Gastroesophageal sphincter (tissue), 4 donors: ENCODE measurements at places on chromosomes 12 and 14.

DNA sequence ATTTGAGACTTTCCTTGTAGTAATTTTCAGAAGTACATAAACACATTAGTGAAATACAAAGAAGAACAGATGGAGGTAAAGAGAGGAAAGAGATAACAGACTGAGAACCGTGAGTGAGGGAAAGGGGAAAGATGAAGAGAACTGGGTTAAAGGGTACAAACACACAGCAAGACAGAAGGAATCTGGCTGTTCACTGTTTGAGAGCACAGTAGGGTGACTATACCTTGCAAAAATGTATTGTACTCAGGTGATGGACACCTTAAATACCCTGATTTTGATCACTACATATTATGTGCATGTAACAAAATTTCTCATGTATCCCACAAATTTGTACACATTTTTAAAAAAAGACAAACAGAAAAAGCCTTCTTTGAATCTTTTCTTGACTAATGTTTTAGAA lies 2.7 kb upstream of the TRHDE start:
- ATAC-seq: no peak

GRCh38 chr12:30970559-30971197 lies 44.1 kb downstream of the TSPAN11 start:
- peak; percentile 13 for ATAC-seq

DNA sequence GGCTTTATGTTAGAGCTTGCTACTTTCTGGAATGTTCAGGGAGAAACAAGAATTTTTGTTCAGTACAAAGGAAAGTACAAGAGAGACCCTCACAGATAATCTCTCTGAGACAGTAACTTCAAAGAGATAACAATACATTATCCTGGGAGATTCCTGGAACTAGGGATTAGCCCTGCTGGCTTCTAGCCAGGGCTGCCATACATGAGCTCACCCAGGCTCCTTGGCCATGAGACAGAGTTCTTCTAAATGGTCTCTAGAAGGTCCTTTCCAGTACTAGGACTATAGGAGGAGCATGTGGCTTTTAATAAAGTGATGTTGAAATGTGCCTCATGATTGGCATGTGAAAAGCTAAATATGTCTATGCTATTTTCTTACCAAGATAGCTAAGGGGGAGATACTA lies 342.5 kb downstream of the EMP1 start:
- no peak for ATAC-seq

GRCh38 chr12:57276935-57277563 lies 26.1 kb upstream of the STAC3 start:
- ATAC-seq: no peak

GRCh38 chr14:59964251-59965007 lies 44.5 kb downstream of the LRRC9 start:
- ATAC-seq: no peak

DNA sequence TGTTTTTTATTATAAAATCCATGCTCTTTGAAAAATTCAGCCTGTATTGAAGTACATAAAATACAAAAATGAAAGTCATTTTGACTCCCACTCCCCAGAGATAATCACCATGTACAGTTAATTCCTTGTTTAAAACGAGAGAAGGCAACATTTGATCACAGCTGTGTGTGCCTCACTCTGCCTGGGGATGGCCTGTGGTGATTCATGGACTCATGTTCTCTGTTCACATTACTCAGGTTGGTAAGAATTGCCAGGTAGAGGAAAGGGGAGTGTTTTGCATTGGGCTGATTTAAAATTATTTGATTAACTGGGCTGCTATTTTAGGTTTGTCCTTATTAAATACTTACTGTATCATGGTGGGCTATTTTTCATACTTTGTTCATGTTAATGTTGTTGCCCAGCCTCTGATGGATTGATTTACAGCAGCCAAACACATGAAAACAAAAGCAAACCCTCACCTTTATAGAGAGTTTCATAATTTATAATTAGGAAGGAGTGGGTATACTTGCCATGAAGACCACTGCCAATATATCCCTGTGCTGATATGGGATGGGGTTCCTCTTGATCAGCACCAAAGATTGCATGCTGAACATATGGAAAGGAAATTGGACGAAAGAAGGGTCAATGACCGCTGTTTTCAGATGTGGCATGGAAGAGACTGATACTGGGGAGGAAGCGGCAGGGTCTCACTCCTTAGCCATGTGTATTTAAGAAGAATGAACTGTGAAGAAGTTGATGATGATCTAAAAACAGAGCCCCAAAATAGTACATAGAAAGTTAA lies 3.0 kb downstream of the ZBTB1 start:
- no peak for ATAC-seq

DNA sequence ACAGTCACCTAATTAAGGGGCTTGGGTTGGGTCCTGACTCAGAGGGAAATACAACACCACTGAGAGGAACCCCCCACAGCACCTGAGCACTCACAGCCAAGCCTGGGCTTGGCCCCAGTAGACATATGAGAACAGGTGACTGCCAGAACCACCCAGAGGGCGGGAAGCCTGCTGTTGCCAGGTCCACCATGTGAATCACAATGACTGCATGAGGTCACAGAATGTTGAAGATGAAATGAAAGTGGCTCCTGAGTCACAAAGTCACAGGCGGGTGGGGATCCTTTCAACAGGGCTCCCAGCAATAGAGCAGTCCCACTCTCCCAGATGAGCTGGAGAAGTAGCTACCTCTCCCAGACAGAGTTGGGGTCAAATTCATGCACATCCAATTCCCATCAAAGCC lies at the start of gene LRRC74A:
LRRC74A (plus strand) TSS at position 287 of the 400 bp plus-strand sequence. CDS start 290 bp downstream, outside the sequence.
- no peak for ATAC-seq

DNA sequence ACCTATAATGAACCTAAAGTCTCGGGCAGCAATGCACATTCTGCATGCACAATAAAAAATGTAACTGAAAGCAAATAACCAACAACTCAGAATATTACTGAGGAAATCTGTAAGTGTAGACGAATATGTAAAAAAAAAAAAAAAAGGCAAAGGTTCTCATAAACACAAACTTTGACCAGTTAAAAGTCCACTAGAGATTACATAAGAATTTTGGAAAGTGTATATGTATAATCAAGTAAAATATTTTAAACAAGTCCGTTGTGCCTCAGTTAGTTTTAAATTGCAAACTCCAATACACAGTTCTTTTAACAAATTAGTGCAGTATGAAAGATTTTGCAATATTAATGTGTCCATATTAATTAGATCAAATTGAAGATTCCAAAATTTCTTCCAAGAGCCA lies 35.3 kb upstream of the PAPOLA start:
- ATAC-seq: no peak

DNA sequence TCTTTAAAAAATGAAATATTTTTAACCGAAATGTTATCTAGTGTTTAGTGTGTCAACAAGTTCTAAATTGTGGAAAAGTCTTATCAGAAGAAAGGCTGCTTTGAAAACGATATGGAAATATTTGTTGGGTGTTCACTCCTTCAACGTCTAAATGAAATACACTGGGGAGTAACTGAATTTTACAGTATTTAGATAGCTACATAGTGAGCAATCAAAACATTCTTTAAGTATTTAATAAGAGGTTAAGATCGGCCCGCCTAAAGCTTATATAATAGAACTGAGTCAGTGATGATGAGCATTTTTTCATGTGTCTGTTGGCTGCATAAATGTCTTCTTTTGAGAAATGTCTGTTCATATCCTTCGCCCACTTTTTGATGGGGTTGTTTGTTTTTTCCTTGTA lies 228.3 kb downstream of the RAD51B start:
- no peak for ATAC-seq

GRCh38 chr14:94427016-94427613 lies 25.5 kb downstream of the SERPINA11 start:
- ATAC-seq: no peak

DNA sequence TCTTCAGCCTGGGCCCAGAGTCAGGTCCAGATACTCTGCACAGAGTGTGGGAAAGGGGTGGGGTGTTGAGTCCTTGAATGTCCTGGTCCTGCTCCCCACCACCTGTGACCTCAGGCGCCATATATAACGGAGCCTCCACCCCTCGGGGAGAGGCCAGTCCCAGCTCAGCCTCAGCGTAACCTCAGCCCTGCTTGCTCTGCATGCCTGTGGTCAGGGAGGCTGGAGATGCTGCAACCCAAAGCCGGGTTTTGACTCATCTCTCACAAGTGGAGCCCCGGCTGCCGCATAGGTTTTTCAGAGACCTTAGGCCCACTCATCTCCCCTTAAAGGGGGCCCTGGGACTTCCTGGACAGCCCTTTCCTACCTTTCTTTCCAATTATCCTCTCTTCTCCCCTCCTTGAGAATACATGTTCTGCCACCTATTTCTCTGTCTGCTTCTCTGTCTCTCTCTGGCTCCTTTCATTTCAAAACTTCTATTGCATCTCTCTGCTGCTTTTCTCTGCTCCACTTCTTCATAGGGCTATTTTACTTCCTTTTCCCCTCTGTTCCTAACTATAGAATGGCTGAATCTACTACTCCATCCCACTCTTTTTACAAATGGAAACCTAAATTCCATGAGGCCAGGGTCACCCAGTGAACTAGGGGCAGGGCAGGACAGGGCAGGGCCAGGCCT lies 1.2 kb downstream of the ITGB7 start:
- no peak for ATAC-seq

DNA sequence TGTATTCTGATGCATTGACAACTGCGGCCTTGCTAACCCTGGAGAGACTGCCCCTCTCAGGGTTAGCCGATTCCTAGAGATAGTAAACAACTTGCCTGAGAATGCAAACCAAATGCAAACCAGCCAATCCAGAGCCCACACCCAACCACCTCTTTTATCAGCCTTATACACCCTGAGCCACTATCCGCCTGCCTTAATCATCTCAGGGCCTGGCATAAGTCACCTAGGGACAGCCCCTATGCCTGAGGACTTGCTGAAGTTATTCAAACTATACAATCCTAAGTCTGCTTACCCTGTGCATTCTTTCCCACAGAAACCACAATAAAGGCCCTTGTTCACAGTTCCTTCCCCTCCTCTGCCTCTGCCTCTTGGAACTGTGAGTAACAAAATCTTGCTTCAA lies 177.2 kb downstream of the KCNA5 start:
- no peak for ATAC-seq

DNA sequence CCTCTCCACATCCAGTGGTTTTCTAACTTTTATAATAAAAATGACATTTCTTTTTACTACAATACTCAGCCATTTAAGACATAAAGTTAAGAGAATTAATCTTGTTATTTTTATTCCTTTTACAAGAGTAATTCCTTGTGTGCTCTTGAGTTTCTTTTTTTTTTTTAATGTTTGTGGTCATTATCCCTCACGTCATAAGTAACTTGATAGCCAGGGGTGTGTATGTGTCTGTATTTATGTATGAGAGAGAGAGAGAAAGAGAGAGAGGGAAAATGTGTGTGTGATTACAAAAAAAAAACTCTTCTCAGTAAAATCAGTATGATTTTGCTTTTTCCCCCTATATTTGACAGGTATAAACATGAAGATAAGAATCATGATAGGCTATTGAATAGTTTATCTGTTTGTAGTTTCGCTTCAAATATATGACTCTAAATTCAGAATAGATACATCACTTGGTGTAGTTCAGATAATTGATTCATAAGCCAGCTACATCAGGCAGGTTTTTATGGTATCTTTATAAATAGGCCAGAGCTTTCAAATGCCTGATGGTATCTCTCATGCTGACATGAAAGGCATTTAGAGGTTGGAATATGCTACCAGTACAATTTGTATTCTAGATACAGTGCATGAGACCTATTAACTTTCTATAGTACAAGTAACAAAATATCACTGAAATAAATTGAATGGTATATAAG lies 34.9 kb downstream of the RERGL start:
- ATAC-seq: no peak

DNA sequence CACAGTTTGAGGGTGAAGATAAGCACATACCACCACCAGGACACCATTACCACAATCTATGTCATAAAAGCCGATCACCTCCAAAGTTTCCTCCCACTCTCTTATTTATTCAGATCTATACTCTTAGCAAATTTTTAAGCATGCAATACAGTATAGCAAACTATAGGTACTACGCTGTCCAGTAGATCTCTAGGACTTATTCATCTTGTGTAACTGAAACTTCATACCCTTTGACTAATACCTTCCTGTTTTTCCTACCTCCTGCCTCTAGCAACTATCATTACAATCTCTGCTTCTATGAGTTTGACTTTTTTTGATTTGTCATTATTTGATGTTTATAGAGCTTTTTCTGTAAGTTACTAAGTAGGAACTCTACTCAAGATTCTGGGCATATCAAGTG lies 84.5 kb upstream of the MANSC4 start:
- ATAC-seq: no peak
